Activated CD4-positive, alpha-beta T cell treated with anti-CD3 and anti-CD28 coated beads for 36 hours (primary cell): ENCODE measurements at places on chromosomes 2 and 18. TPM values are rescaled to one million over a fixed set of nuclear protein-coding genes. Genes with fewer than 3 reads are reported as not detected.
A peak's percentile ranks its signal among the peaks of the same experiment; 100 is the strongest.

GRCh38 chr2:180604077-180604476 is 376.3 kb upstream of the UBE2E3 start:
- DNase-seq, result peak; percentile 18
- H3K4me1 ChIP-seq, result no peaks in the 10 kb centered on the region
- no peaks in the 10 kb centered on the region for H3K27me3 ChIP-seq
- no peak overlapping the region for H3K27ac ChIP-seq

GRCh38 chr2:3242747-3243369 is 134.8 kb downstream of the EIPR1 start:
- H3K27me3 ChIP-seq, result no peaks in the 10 kb centered on the region
- peaks cover 18% of the 10 kb centered on the region for H3K36me3 ChIP-seq
- H3K4me1 ChIP-seq, result peaks cover 29% of the 10 kb centered on the region
- peak overlapping the region; percentile 23 for H3K27ac ChIP-seq
- H3K4me3 ChIP-seq, result no peak overlapping the region

DNA sequence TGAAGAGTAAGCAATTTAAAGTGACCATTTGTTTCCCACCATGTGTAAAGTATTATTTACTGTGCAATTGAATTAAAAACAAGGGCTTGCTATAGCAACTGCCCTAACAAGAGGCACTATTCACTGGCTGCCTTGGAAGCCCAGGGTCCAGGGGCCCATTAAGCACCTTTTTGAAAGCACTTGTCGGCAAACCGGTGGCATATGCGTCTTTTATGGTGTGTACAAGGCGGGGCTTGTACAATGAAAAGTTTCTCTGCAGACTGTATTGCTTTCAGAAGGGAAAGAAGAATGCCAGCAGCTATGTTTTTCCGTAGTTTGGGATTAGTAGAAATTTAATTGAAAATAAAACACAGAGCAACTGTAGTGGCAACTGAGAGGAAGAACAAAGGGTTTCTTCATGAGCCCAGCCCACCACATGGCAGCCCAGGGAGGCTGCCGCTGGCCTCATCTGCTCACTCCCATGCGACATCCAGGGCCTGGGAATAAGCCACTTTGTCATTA is 279.5 kb upstream of the PARD3B start:
- no peak overlapping the region for H3K27ac ChIP-seq
- no peaks in the 10 kb centered on the region for H3K4me1 ChIP-seq
- DNase-seq, result no peak
- H3K36me3 ChIP-seq, result no peaks in the 10 kb centered on the region

- no peaks in the 10 kb centered on the region for H3K4me1 ChIP-seq
- H3K4me3 ChIP-seq, result no peak overlapping the region
- no peak for DNase-seq
- no peak overlapping the region for H3K27ac ChIP-seq
These were observed 52.8 kb downstream of the MOGAT1 start for GRCh38 chr2:222724208-222724607.

DNA sequence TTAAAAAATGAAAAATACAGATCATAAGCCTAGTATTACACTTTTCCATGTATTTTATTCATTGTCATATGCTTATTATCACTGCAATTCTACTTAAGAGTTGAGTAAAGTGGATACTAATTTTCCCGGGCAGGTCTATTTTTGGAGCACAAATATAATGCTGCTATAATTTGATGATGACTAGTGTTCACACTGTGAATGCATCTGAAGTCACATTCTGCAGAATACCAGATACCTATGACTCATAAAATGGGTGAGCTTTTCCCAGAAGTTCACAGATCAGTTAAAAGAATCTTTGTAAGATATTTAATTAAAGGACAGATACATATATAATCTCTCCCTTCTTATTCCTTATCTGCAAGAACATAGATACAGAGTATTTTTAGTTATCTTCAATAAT is 79.8 kb upstream of the MC4R start:
- H3K27ac ChIP-seq, result no peak overlapping the region
- H3K4me3 ChIP-seq, result no peak overlapping the region
- H3K27me3 ChIP-seq, result no peaks in the 10 kb centered on the region
- H3K36me3 ChIP-seq, result no peaks in the 10 kb centered on the region
- H3K4me1 ChIP-seq, result no peaks in the 10 kb centered on the region

REG1A gene
- total RNA-seq, result not detected

C1QL2 gene
- not detected for total RNA-seq

AGXT gene
- total RNA-seq, result not detected

RGPD3 gene
- total RNA-seq, result 0.14 TPM

FIGN gene
- not detected for total RNA-seq

CFAP65 gene
- total RNA-seq, result not detected

ALPG gene
- total RNA-seq, result not detected

GREB1L gene
- not detected for total RNA-seq

DPP10 gene
- not detected for total RNA-seq
